Sigmoid colon (tissue), 7 donors: ENCODE measurements at places on chromosomes 16 and 17. TPM values are rescaled to one million over a fixed set of nuclear protein-coding genes. Genes with fewer than 3 reads are reported as not detected.

DNA sequence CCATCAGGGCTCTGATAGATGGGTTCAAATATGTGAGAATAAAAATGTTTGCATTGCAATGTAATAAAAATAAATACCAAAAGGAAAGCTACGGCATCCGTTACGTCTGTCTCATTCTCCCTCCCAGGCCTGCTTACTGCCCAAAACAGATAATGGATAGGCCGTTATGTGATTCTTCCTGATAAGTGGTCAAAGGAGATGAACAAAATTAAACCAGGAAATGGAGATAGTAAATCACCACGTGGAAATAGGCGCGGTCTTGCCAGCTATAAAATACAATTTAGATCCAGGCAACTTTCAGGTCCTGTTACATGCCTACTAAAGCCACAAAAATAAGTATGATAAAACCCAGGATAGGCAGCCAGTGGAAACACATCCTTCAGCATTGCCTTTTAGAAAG is 49.5 kb upstream of the CCL1 start:
- no peak for DNase-seq

- no peak for DNase-seq
Observed at GRCh38 chr17:60656499-60656898, 21.2 kb upstream of the BCAS3 start.

LDHD gene
- 7.1 TPM for total RNA-seq

- DNase-seq = no peak
Observed at GRCh38 chr16:51009813-51010212, 141.3 kb downstream of the SALL1 start.

- no peak for DNase-seq
Observed at GRCh38 chr16:66519482-66520373, 30.2 kb downstream of the TK2 start.

DNA sequence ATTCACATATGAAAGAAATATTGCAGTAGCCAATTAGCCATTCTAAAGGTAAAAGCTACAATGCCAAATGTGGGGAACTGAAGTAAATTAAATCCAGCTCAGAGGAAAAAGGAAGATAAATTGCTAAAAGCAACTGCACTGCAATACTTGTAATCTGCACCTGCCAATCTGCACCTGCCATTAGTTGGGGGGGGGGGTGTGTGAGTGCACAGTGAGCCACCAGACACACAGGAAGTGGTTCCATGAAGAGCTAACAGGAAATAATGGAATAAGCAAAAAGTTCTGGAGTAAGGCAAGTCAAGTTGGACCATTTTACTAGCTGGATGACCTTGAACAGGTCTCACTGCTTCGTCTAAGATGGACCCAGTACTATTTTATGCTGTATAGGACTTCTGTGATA is 191.8 kb downstream of the PARN start:
- no peak for DNase-seq

OR1A1 gene
- not detected for total RNA-seq

GRCh38 chr17:40926341-40926740 is 11.1 kb downstream of the KRT23 start:
- no peak for DNase-seq

DNA sequence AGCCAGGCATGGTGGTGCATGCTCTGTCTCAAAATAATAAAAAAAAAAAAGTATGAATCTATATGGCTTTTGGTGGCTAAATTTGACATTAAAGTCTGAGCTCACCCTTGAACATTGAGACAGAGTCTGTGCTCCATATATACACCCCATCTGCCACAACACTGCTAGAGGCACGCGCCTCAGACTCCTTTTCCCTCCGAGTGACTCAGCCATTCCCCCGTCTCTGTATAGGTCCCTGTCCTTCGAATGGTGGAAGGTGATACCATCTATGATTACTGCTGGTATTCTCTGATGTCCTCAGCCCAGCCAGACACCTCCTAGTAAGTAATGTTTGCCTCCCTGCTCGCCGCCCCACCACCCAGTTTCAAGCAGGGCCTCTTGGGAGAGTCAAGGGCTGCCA is 4.5 kb upstream of the EFNB3 start:
- no peak for DNase-seq
